Stimulated activated CD4-positive, alpha-beta T cell treated with anti-CD3 and anti-CD28 coated beads, TNF-alpha, amount 100 ng/mL, for 24 hours (primary cell): ENCODE measurements at places on chromosomes 12 and 14.

- DNase-seq = no peak
These were observed 151.8 kb upstream of the FKBP4 start for GRCh38 chr12:2642896-2643425.

- no peak for DNase-seq
These were observed 223.7 kb upstream of the RTL1 start for GRCh38 chr14:101127224-101127623.

- DNase-seq = no peak
These were observed 90.4 kb downstream of the SRRM4 start for GRCh38 chr12:119071638-119072231.

- no peak for DNase-seq
These were observed 220.2 kb upstream of the PLEKHG7 start for GRCh38 chr12:92482599-92482998.

- no peak for DNase-seq
These were observed 29.3 kb downstream of the ACTR6 start for GRCh38 chr12:100229876-100230275.

GRCh38 chr12:72270961-72271360 lies 1.2 kb upstream of the TRHDE start:
- DNase-seq = no peak

GRCh38 chr12:80838708-80839107 lies 99.0 kb downstream of the LIN7A start:
- DNase-seq = no peak

DNA sequence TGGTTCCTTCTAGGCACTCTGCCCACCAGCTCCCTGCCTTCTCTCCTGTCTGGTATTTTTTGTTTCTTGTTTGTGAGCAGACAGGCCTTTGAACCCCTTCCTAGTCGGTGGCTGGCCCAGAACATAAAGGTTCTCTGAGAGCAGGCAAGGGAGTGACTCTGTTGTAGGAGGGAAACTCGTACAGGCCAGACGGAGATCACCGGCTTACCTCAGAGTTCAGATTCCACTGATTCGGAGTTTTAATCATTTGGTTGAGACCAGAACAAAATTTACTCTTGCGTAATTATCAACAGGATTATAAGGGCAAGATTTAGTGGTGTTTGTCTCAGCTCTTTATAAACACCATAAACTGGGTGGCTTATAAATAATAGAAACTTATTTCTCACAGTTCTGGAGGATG lies 128.3 kb downstream of the PLXNC1 start:
- no peak for DNase-seq

- DNase-seq = no peak
These were observed 34.4 kb upstream of the BMP4 start for GRCh38 chr14:53990978-53991377.

GRCh38 chr12:110796952-110797351 lies 49.8 kb upstream of the CCDC63 start:
- no peak for DNase-seq

DNA sequence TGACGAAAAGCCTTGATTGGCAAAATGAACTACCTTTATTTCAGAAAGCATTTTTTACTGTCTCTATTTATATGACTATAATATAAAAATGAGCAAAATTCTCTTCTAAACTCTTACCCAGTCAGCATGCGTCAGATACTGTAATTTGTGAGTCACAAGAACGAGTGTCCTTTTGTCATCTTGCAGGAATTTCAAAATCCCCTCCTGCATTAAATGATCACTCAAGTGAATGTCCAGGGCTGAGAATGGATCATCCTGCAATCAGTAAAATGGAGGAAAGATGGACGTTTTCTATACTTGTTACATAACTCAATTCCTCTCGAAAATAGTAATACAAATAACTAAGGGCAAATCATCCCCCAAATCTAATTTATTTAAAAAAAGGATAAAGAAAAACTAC lies 77.7 kb upstream of the KCNJ8 start:
- no peak for DNase-seq

DNA sequence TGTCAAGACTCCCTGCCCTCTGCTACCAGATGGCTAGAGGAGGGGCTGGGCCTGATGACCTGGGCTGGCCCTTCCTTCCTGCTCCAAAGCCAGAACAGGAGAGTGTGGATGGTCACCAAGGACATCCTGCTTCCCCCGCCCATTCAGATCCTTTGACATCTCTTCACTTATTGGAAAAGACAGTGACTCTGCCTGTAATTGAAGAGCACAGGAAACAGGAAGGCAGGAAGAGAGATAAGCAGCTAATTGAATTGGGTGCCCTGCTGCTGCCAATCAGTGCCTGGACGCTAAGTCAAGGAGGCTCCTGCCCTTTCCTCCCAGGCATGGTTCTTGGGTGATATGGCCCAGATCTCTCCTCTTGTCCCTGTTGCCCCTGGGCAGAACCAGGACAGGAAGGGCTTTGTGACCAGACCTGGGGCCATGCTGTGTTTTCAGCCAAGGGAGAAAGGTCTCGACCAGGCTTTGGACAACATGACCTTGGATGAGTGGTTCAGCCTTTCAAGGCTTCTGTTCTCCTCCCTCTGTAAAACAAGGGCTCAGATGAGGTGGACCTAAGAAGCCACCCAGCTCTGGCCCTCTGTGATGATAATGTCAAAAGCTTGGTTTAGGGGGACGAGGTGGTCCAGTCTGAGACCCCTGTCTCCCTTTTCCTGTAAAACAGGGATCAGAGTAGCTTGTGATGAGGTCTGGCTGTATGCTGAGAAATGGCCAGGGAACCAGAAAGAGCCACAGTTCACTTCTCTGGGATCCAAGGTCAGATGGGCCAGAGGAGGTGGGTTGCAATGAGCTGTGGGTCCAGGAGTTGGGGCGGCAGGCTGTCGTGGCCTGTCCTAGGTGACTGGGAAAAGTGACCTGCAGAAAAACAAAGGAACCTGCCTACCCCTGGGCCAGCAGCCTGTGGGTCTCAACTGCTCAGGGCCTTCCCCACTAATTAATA lies 38.8 kb downstream of the FAM222A start:
- no peak for DNase-seq

GRCh38 chr14:67703997-67704396 lies 2.3 kb downstream of the RDH12 start:
- DNase-seq = no peak

- no peak for DNase-seq
These were observed 263.7 kb upstream of the SEL1L start for GRCh38 chr14:81797315-81797714.

GRCh38 chr12:92270521-92270920 lies 124.9 kb upstream of the BTG1 start:
- no peak for DNase-seq

GRCh38 chr14:64841121-64841651 lies 38.5 kb downstream of the SPTB start:
- no peak for DNase-seq

- DNase-seq = no peak
These were observed 264.2 kb downstream of the AACS start for GRCh38 chr12:125329239-125330102.
